T-cell (primary cell): ENCODE measurements at places on chromosomes 4 and X.

DNA sequence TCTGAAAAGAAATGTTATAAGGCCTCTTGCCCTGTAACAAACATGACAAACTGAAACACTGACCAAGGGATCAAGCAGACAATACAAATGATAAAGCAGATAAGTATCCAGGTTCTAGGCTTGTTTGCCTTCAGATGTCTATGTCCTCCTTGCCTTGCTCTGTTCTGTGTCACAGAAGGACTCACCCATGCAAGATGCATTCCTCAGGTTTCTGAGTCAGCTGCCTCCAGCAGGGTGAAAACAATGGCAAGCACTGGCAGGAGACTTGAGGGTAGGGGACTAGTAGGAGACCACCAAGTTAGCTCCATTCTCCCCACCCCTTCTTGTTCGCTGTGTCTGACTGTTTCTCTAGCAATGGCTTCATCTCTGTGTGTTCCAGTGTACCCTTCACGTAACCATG is 76.6 kb upstream of the CXXC4 start:
- no peak for DNase-seq

DNA sequence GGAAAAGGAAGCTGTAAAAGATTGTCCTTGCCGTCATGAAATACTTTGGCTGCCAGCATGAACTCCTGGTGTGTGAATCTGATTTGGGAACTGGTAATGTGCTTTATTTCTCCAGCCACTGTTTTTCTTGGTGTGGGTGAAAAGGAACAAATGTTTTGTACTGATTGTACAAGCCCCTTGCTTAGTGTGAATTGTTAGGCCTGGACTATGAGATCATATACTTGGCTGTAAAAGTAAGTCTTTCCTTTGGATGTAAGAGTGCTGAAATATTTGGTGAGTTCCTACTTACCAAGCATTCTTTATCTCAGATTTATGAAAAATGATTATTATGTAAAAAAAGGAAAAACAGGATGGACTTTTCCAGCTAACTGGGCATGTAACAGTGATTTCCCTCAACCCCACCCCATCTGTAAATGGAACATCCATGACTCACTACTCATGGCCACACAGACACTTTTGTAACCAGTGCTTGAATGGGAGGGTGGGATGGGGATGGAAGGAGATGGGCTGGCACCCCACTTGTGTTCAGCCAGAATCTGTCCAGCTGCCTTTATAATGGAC is 6.3 kb downstream of the FNIP2 start:
- no peak for DNase-seq

- no peak for DNase-seq
Observed at GRCh38 chrX:10017872-10018271, 50.7 kb downstream of the CLDN34 start.

DNA sequence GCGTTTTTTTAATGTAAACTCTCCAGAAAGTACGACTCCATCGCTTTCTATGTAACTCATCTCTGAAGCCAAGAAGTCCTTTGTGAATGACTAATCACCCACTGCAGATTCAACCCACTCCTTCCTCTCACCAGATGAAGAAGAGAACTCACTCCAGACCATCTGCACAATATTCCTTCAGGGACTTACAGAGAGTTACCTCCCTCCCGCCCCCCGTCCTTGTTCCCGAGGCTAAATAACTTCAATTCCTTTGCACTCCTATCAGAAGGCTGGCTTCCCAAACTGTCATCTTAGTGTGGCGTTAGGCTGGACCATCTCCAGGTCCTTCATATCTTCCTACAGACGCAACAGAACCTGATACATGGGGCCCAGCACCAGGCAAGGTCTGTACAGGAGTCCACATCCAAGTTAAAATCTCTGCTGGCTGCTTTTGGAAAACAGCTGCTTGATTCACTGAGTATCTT is 82.4 kb downstream of the AFAP1 start:
- DNase-seq = no peak

DNA sequence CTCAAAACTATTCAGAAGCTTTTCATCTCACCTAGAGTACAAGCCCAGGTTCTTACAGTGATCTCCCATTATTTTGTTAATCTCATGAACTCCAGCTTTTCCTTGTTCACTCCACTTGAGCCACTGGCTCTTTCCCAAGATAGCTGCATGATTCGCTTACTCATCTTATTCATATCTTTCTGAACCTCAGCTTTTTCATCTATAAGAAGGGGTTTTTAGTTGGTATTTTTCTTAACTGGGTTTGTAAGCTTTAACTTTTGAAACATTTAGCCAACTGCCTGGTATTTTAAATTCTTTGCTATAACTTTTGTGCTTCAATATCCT is 24.0 kb downstream of the GIMD1 start:
- no peak for DNase-seq

DNA sequence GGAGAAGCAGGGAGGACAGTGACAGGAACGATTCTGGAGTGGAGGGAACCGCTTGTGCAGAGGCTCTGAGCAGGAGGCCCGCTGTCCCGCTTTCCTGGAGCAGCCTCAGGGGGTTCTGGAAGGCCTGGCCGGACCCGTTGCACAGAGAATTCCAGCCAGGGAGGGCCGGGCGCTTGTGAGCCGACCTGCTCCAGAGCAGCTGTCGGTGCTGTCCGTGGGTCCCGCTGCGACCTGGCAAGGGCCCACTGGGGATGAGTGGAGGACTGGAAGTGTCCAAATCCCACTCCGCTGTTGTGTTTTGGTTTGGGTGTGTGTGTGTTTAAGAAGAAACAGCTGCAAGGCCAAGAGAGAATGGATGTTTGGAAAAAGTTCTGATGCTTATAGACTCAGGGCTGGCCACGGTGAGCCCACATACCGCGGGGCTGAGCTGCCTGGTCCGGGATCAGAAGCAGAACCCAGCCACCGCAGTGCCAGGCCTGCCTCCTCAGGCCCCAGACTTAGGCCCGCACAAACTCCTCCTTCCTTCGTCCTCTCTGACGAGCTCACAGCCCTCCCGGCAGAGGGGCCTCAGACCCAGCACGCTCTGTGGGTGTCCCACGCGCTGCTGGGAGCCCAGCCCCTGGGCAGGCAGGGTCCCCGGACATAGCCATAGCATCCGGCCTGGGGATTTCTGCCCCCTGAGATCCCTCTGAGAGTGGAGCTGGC is 73.9 kb downstream of the HTRA3 start:
- no peak for DNase-seq

GRCh38 chr4:138003248-138003647 is 238.9 kb downstream of the SLC7A11 start:
- no peak for DNase-seq

DNA sequence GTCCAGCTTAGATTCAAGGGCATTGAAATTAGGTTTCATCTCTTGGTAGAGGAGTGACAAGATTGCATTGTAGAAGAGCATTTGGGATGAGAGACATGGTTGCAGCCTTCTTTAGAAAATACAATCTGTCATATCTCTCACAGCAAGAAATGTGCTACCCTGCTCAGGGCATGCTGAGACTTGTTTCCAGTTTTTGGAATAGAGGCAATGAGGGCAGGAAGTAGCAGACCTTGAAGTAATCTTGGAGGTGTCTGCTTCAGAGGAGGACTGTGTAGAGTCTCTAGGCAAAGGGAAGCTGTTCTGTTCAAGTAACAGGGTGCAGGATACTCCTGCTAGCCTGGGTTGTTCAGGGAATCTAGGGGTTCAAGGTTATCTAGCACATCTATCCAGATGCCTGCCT is 116.1 kb upstream of the ZNF827 start:
- no peak for DNase-seq

GRCh38 chr4:9893329-9894108 is 112.1 kb downstream of the DRD5 start:
- no peak for DNase-seq

DNA sequence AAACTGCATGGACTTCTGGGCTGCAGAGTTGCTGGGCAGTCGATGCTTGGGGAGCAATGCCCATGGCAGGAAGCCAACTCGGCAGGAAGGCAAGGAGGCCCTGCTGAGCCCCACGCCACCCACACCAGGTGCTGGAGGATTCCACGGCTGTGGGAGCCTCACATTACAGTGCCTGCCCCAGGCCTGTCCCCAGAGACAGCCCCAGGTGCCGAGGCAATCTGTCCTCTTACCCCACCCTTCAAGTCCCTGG is 53.9 kb downstream of the HMX1 start:
- no peak for DNase-seq

GRCh38 chr4:140070973-140071372 is 83.0 kb downstream of the MAML3 start:
- no peak for DNase-seq

- DNase-seq = no peak
Observed at GRCh38 chr4:6551660-6552059, 23.3 kb upstream of the MAN2B2 start.

- DNase-seq = no peak
Observed at GRCh38 chr4:118941149-118941548, 52.5 kb downstream of the SYNPO2 start.

GRCh38 chr4:76301068-76301774 is 5.3 kb upstream of the STBD1 start:
- no peak for DNase-seq

- no peak for DNase-seq
Observed at GRCh38 chrX:47643926-47644325, 6.4 kb downstream of the ELK1 start.

DNA sequence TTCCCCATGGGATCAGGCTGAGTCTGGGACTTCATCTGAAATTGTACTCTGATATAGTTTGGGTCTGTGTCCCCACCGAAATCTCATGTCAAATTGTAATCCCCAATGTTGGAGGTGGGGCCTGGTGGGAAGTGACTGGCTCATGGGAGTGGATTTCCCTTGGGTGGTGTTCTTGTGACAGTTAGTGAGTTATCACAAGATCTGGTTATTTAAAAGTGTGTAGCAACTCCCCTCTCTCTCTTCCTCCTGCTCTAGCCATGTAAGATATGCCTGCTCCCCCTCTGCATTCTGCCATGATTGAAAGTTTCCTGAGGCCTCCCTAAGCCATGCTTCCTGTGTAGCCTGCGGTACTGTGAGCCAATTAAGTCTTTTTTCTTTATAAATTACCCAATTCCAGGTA is 61.0 kb downstream of the RASGEF1B start:
- DNase-seq = no peak

GRCh38 chr4:77036206-77036605 is 39.6 kb downstream of the CCNI start:
- DNase-seq = no peak

DNA sequence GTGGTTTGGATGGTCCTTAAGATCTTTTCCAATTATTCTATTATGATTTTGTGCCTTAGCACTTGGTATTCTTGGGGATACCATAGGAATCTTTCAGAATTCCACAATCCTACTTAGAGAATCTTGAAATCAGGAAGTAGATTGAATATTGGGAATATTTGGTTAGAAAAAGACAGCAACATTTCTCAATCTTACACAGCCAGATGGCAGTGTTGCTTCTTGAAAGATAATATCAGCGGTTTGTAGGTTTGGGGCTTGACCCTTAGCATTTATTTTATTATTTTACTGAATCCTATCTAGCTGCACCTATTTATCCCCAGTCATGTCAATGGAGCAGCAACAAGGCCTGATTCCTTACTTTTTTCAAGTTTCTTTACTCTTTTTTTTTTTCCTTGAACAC is 28.6 kb downstream of the MAGEB1 start:
- DNase-seq = no peak

DNA sequence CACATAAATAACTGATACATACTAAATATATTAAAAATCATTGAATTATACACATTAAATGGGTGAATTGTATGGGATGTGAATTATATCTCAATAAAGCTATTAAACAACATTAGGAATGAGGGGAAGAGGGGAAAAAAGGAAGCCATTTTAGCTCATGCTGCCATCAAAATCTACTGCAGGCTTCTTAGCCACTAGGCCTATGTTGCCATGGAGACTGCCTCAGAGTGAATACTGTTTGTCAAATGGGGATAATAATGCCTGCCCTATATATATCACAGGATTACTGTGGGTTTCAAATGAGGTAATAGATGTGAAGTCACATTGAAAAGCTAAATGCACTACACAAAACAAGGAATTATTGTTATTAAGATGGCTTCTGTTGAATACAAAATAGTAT is 21.2 kb downstream of the TMEM255A start:
- no peak for DNase-seq

GRCh38 chr4:82268050-82268825 is 105.6 kb downstream of the HNRNPD start:
- DNase-seq = peak; percentile 45
